Lower lobe of right lung (tissue), 2 donors: ENCODE measurements at places on chromosomes 6 and 20. TPM values are rescaled to one million over a fixed set of nuclear protein-coding genes. Genes with fewer than 3 reads are reported as not detected.

DNA sequence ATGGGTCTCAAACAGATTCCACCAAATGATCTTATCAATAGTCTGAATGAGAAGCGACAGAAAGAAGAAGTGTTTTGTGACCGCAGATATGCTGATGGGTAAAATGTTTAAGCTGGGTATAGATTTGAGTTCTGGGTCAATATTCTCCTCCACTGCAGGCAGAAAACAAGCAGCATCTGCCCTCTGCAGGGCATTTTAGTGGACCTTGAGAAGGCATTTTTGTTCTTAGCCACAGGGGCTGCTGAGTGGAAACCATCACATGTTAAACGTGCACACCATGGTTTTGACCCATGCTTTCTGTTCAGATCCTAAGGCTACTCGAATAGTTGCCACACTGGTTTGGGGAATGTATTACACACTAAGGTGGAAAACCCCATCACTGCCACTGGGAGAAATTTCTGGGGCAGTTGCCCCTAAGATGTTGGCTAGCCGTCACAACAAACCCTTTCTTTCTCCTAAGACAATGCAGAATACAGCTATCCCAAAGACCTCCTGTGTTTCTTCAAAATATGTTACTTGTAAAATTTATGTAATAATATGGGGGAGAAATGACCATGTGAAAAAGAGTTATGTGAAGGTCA is 5.5 kb downstream of the POU3F2 start:
- no peak overlapping the region for H3K27ac ChIP-seq
- H3K4me1 ChIP-seq: peaks cover 28% of the 10 kb centered on the region
- no peak for DNase-seq
- no peak overlapping the region for H3K4me3 ChIP-seq
- H3K36me3 ChIP-seq: no peaks in the 10 kb centered on the region
- peaks cover 99% of the 10 kb centered on the region for H3K27me3 ChIP-seq

DNA sequence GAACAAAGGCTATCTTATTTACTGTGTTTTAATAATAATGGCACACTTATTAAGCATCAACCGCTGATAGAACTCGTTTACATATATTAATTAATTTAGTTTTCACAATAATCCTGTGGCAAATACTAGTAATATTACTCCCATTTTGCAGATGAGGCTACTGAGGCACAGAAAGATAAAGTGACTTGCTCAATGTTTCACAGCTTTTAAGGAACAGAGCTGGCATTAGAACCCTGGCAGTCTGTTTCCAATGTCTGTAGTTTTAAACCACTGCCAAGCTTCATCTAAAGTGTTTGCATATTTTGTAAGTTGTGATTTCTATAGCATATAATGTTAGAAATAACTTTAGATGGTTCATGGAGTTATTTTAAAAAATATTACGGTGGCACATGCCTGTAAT is 38.4 kb upstream of the LRRC1 start:
- no peaks in the 10 kb centered on the region for H3K36me3 ChIP-seq
- H3K27ac ChIP-seq: no peak overlapping the region
- H3K4me3 ChIP-seq: no peak overlapping the region
- H3K4me1 ChIP-seq: no peaks in the 10 kb centered on the region
- no peaks in the 10 kb centered on the region for H3K27me3 ChIP-seq

DNA sequence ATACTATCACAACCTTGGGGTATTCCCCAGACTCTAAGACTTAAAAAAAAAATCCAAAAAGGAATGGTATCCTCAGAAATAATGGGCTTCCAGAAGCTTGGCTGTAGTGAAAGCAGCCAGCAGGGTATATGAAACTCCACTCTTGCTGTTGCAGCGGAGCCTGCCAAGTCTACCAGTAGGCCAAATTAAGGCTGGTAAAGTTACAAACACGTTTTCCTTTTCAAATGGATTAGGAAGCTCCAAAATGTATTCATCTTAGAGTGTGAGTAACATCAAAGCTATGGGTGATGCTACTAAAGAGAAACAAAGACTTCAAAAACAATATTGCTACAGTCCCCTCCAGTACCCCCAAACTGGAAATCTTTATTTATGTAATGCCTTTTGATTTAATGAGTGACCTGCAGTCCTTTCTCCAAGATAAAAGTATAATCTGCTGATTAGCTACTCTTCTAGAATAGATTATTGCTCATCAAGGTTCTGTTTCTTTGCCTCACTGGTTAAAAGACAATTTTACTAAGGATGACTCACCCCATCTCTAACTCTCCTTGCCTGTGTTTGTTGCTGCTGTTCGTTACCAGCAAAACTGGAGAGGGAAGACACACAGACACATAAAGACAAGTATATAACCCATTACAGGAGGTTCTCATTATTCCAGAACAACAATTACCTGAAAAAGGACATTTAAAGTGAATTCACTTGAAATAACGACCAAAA is 84.9 kb downstream of the BTBD9 start:
- no peaks in the 10 kb centered on the region for H3K36me3 ChIP-seq
- H3K4me3 ChIP-seq: no peak overlapping the region
- H3K27ac ChIP-seq: no peak overlapping the region
- no peaks in the 10 kb centered on the region for H3K4me1 ChIP-seq

- H3K27me3 ChIP-seq: no peaks in the 10 kb centered on the region
- no peaks in the 10 kb centered on the region for H3K4me1 ChIP-seq
- no peak for DNase-seq
- no peak overlapping the region for H3K4me3 ChIP-seq
Measured at GRCh38 chr6:122040261-122040660, 359.2 kb upstream of the HSF2 start.

- no peak overlapping the region for H3K27ac ChIP-seq
- no peak for DNase-seq
- no peaks in the 10 kb centered on the region for H3K4me1 ChIP-seq
- no peaks in the 10 kb centered on the region for H3K27me3 ChIP-seq
- no peaks in the 10 kb centered on the region for H3K36me3 ChIP-seq
Measured at GRCh38 chr6:93222071-93222851, 197.1 kb downstream of the EPHA7 start.

- no peak overlapping the region for H3K4me3 ChIP-seq
- H3K36me3 ChIP-seq: no peaks in the 10 kb centered on the region
- no peaks in the 10 kb centered on the region for H3K4me1 ChIP-seq
- no peak overlapping the region for H3K27ac ChIP-seq
- H3K27me3 ChIP-seq: no peaks in the 10 kb centered on the region
Measured at GRCh38 chr6:73282871-73283270, 19.9 kb upstream of the KHDC1 start.

- no peaks in the 10 kb centered on the region for H3K36me3 ChIP-seq
- no peaks in the 10 kb centered on the region for H3K4me1 ChIP-seq
- no peak overlapping the region for H3K4me3 ChIP-seq
- DNase-seq: no peak
- no peak overlapping the region for H3K27ac ChIP-seq
- H3K27me3 ChIP-seq: no peaks in the 10 kb centered on the region
Measured at GRCh38 chr6:21033575-21034026, 499.3 kb downstream of the CDKAL1 start.

DNA sequence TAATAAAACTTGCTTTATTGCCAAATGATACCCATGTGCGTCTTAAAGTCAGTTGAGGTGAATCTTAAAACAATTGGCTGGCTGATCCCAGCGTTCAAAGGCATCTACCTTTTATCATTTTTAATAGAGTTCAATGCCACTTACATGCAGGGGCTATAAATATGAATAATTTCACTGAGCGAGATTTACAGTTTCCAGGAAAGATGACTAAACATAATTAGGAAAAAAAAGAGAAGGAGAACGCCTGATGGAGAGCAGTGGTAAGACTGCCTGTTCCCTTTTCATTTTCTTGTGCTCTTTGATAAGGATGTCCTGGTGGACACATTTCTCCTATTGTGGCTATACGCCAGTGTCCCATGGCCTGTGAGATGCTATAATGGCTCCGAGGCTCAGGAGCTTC is 139.9 kb upstream of the SLC22A23 start:
- DNase-seq: no peak
- no peaks in the 10 kb centered on the region for H3K36me3 ChIP-seq
- no peaks in the 10 kb centered on the region for H3K4me1 ChIP-seq

DNA sequence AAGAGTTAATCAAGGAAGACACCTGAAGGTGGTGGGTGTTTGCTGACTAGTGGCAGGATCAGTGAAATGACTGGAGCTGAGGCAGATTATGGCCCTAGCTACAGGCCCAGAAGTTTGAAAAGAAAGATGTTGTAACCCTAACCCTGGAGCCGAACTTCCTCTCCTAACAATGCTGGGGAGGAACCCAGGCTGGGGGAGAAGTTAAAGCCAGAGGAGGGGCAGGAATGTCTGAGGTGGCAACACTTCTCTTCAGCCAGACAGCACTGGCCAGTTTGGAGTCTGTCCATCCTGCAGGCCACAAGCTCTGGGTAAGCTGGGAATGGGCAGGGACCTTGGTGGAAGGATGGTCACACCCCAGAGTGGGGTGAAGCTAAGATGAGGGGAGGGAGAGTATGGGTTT is at the start of gene LST1:
LST1 (plus strand) TSS at position 270 of the 400 bp plus-strand sequence. CDS start 1,023 bp downstream, outside the sequence.
- DNase-seq: no peak
- no peaks in the 10 kb centered on the region for H3K27me3 ChIP-seq
- H3K4me1 ChIP-seq: peaks cover 40% of the 10 kb centered on the region
- H3K27ac ChIP-seq: peak within 1 kb of the TSS; percentile 64

- no peaks in the 10 kb centered on the region for H3K36me3 ChIP-seq
- H3K27me3 ChIP-seq: no peaks in the 10 kb centered on the region
- H3K4me3 ChIP-seq: no peak within 1 kb of the TSS
- DNase-seq: no peak
- no peak within 1 kb of the TSS for H3K27ac ChIP-seq
Measured at GRCh38 chr6:166586424-166587156, at the start of gene RAMACL. Gene RAMACL, minus strand, starts transcription at chr6:166586678. Its CDS starts 201 bp downstream, at chr6:166586477.

DNA sequence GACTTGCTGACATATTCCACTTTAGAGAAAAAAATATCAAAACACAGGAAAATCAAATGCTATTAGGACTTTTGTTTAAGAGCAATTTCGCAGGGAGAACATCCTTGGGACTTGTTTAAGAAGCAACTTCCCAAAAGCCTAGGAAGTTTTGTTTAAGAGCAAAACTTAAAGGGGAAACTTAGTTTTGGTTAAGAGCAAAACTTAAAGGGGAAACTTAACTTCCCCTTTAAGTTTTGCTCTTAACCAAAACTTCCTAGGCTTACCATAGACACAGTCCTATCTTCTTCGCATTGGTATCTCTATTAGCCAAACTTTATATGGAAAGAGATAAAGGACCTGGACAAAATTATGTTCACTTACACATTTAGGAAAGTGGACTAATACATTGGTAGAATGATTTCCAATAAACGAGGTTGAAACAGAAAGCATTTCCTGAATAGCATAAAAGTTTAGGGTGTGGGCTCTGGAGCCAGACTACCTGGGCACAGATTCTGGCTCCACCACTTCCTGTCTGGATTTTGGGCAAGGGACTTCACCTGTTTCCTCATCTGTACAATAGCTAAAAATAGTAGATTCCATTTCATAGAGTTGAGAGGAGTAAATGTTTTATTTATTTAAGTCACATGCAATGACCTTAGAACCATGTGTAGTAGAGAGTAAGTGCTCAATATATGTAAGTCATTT is 15.7 kb downstream of the PAQR8 start:
- H3K4me1 ChIP-seq: peaks cover 4% of the 10 kb centered on the region
- H3K4me3 ChIP-seq: no peak overlapping the region
- DNase-seq: no peak

DNA sequence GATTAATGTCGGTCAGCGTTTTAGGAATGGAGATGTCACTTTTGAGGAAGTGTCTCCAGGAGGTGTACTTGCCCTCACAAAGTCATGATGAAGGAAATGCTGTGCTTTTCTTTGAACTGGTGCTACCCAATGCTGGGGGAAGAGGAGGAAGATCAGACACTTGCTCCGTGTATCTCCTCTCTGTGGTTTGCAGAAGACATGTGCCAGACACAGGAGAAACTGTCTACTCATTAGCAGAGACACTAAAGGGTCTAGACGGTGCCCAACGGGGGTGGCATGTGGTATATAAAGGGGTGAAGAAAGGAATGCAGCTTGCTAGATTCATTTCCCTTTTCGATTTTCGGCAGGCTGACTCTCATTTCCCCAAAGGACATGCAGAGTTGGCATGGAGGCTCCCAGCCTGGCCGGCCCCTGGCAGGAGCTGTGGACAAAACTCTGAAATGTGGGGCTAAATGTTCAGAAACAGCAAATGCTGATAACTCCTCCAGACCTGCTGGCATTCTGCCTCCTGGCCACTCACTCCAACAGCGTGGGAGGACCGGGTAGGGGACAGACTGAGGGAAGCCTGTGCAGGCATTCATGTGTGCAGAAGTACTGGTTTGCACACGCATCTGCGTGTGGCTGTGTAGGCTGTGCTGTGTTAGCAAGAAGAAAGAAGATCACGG is 59.6 kb upstream of the QKI start:
- peaks cover 20% of the 10 kb centered on the region for H3K4me1 ChIP-seq
- no peaks in the 10 kb centered on the region for H3K36me3 ChIP-seq
- H3K4me3 ChIP-seq: peak overlapping the region; percentile 11
- no peaks in the 10 kb centered on the region for H3K27me3 ChIP-seq
- DNase-seq: peak; percentile 58

GRCh38 chr6:146896062-146896813 is 297.5 kb downstream of the ADGB start:
- H3K27me3 ChIP-seq: no peaks in the 10 kb centered on the region
- no peak overlapping the region for H3K4me3 ChIP-seq
- no peak for DNase-seq
- H3K27ac ChIP-seq: no peak overlapping the region

- H3K36me3 ChIP-seq: peaks cover 98% of the 10 kb centered on the region
- H3K27me3 ChIP-seq: no peaks in the 10 kb centered on the region
- DNase-seq: no peak
- H3K4me1 ChIP-seq: peaks cover 8% of the 10 kb centered on the region
Measured at GRCh38 chr6:158770533-158771330, 48.4 kb downstream of the EZR start.

- no peak for DNase-seq
- H3K27ac ChIP-seq: no peak overlapping the region
- H3K27me3 ChIP-seq: no peaks in the 10 kb centered on the region
Measured at GRCh38 chr6:129846761-129847160, 14.4 kb downstream of the TMEM244 start.

DNA sequence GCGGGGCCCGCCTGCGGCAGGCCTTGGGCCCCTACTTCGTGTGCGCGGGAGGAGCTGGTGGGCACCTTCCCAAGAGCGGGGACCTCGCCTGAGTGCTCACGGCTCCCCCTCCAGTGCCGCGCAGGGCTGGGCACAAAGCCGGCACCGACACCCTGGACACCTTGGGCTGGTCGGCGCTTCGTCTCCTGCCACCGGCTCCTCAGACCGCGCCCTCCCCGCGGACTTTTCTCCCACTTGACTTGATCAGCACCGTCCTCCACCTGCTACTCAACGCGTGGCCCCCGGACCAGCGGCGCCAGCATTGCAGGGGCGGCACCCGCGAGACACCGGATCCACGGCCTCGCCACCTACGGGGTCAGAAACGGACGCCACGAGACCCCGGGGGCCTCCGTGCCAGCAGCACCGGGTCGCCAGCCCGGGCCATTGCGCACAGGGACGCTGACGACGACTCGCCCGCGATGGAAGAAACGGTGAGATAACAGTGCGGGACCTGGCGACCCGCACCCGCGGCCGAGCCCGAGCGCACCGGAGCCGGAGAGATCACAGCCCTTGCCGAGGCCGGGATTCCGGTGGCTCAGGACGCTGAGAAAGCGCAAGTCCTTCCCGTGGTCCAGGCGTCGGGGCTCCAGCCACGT is 154.2 kb downstream of the DLL1 start:
- no peaks in the 10 kb centered on the region for H3K36me3 ChIP-seq
- no peak overlapping the region for H3K4me3 ChIP-seq
- H3K27me3 ChIP-seq: no peaks in the 10 kb centered on the region
- peak; percentile 45 for DNase-seq
- peaks cover 13% of the 10 kb centered on the region for H3K4me1 ChIP-seq
- H3K27ac ChIP-seq: peak overlapping the region; percentile 79

Gene OOEP
- not detected for total RNA-seq

Gene TAAR8
- not detected for total RNA-seq

Gene PACSIN1
- total RNA-seq: not detected

Gene RAET1G
- 0.83 TPM for total RNA-seq

Gene CAP2
- total RNA-seq: 4.7 TPM

Gene TFAP2A
- total RNA-seq: 0.47 TPM

Gene CYP39A1
- total RNA-seq: 5.4 TPM

Gene LHFPL5
- total RNA-seq: not detected

Gene MMUT
- total RNA-seq: 21.9 TPM

Gene SLC4A11
- total RNA-seq: 5.0 TPM
